C1 segment of cervical spinal cord (tissue), 14 donors: ENCODE measurements at places on chromosomes 6 and 20.

GRCh38 chr6:132068766-132069165, 117.6 kb upstream of the CCN2 start:
- no peak for DNase-seq

DNA sequence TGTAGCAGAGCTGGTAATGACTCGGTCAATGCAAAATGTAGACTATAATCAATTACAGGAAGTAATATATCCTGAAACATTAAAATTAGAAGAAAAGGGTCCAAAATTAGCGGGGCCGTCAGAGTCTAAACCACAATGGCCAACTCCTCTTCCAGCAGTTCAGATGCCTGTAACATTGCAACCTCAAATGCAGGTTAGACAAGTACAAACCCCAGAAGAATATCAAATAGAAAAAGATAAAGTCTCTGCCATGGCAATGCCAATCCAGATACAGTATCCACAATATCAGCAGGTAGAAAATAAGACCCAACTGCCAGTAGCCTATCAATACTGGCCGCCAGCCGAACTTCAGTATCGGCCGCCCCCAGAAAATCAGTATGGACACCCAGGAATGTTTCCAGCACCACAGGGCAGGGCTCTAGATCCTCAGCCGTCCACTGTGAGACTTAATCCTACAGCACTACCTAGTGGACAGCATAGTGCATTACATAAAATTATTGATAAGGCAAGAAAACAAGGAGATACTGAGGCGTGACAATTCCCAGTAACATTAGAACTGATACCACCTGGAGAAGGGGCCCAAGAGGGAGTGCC, 158.4 kb downstream of the GPX5 start:
- no peak for DNase-seq

DNA sequence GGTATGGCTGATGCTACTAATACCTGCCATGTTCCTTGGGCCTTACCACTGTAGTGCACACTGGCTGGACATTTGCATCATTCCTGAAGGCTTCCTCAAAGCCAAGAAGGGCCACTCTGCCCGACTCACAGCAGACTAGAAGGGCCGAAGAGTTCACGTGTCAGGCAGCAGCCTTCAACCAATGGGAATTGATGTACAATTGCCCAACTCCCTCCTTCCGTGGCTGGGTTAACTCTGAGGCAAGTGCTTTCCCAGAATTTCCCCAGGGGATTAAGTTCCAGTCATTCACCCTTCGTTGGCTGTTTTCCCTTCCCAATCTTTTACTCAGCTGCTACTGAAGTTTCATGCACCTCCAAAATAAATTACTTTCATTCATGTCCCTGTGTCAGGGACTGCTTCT, 29.8 kb downstream of the PSMB9 start:
- DNase-seq, result no peak

DNA sequence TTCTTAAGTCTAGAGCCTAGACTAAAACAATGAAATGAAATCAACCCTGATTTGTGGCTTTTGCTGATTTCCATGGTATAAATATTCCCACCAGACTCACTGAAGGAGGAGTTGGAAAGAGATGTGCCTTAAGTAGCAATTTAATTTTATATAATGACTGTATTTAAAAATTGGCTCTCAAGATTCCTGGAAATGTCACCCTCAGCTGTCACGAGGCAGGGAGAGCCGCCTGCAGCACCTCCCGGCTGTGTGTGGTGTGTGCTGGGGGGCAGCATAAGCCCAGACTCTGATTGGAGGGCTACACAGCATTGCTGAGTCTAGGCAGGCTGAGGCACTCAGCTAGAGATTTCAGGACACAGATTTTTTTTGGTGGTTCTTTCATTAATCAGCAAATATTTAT, 40.6 kb upstream of the TMEM181 start:
- DNase-seq, result no peak

DNA sequence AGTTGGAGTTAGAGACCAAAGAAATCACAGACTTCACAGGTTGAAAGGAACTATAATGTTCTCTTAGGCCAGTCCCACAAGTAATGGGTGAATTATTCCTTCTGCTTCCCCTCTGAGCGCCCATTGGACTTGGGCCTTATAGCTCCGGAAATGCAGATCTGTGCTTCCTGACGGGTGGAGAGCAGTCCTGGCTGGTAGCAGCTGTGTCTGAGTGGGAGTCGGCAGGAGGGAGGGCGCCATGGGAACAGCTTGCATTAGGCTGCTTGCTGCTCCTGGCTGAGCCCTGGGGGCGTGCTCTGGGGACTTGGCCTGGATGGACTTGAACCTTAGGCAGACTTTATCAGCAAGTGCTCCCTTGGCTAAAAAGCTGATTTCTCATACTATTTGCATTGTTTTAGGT, 18.4 kb upstream of the NUP153 start:
- DNase-seq, result no peak

DNA sequence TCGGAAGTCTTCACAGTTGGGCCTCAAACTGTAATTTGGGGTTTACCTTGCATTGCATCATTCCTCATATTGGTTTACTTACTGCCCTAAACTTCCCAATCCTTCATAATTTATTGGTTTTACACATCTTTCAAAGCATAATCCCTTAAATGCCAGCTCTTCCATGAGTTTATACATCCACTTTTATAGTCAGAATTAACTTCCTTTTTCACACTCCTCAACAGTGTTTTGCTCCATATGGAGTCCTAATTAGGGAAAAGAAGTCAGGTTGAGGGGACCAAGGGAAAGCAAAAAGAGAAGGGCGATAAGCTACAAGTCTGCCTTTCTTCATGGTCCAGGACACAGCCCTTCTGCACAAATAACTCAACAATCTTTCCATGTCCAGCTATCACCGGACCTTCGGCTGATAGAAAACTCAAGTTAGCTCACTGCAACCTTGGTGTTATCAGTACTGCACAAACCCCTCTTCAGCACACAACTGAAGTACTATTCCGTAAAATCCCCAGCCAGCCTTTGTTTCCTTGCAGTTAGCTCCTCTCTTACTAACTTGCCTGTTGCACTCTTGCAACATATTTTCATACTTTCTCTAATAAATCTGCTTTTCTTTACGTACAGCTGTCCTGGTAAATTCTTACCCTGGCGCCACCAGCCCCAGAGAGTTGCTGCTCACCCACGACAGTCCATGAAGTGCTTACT, 2.0 kb downstream of the EEF1E1 start:
- DNase-seq, result no peak

GRCh38 chr6:73391675-73392074, 3.0 kb upstream of the DDX43 start:
- no peak for DNase-seq

DNA sequence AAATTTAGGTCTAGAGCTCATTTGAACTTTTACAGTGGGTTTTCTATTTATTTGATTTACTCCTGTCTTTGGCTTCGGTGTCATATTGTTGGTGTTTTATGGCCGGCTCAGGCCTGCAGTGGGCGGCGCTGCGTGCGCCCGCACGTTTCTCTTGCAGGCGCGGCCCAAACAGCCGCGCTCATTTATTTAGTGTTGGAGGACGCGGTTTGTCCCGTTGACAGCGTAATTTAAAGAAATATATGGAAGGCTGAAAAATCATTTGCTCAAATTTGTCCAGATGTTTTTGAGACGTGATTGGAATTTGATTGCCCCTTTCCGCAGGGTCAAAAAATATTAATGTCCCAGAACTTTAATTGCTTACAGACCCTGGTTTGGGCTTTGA, 22.1 kb downstream of the TFAP2B start:
- DNase-seq, result no peak

DNA sequence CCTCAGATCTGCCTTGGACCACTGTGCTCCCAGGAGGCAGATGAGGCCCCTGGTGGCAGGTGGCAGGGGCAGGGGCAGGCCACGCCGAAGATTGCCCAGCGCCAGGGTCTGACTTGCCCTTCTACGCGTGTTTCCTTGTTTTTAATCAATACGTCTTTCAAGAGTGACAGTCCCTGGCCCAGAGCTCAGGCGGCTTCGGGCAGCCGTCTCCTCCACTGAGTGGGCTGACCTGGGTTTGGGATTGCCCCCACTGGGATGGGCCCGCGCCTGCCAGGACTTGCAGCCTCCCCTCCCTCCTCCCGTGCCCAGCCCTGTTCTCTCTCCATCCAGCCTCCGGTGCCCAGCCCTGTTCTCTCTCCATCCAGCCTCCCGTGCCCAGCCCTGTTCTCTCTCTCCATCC, 21.2 kb downstream of the FRMD1 start:
- no peak for DNase-seq

GRCh38 chr6:163296835-163297519, 117.5 kb upstream of the QKI start:
- DNase-seq, result no peak

DNA sequence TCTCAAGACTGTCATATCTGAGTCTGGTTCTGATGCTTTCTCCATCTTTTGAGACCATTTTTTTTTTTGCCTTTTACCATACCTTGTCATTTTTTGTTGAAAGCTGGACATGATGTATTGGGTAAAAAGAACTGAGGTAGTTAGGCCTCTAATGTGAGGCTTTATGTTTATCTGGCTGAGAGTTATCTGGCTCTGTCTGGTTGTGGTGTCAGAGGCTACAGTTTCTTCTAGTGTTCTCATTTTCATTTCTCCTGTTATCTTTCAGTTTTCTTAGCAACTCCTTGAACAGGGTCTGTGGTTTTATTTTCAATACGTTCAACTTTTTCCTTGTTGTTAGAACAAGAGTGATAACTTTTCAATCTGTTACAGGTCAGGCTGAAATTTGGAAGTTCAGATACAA, 49.2 kb upstream of the ATXN1 start:
- DNase-seq, result no peak

GRCh38 chr6:42338744-42339222, 112.9 kb downstream of the TRERF1 start:
- DNase-seq, result no peak

DNA sequence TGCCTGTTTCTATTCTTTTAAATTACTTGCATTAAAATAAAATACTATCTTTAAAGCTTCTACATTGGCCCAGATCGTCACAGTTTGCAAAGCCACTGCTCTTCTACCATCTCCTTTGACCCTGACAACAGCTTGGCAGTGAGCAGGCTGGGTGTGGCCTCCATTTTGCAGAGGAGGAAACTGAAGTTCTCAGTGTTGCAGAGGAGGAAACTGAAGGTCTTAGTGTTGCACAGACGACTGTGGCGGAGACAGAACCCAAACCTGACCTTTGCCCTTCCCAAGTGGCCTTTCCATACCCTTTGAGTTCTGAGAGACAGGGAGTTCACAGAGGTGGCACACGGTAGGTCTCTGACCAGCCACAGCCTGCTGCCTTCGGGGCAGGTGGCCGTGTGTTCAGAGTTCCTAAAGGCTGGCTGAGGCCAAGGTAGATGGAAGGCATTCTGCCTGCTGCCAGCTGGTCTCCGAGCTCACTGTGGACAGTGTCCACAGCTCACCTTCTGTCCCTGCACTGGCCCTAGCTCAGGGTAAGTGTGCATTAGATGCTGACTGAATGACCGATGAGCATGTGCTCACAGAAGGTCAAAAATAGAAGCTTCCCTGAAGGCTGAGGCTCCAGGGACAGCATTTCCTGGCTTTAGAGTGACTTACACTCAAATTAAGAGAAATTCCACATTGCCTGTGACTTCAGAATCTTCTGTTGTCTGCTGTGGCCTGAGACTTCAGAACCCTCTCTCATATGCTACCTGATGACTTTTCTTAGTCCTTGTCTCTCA, 113.5 kb upstream of the SLC24A3 start:
- no peak for DNase-seq
